Activated CD8-positive, alpha-beta T cell treated with anti-CD3 and anti-CD28 coated beads for 36 hours (primary cell): ENCODE measurements at places on chromosomes 4 and X. TPM values are rescaled to one million over a fixed set of nuclear protein-coding genes. Genes with fewer than 3 reads are reported as not detected.

GRCh38 chr4:76061982-76062381 is 12.5 kb upstream of the ART3 start:
- H3K4me1 ChIP-seq, result peaks cover 42% of the 10 kb centered on the region
- H3K4me3 ChIP-seq, result no peak overlapping the region
- no peak for DNase-seq
- H3K27ac ChIP-seq, result no peak overlapping the region
- peaks cover 19% of the 10 kb centered on the region for H3K27me3 ChIP-seq

DNA sequence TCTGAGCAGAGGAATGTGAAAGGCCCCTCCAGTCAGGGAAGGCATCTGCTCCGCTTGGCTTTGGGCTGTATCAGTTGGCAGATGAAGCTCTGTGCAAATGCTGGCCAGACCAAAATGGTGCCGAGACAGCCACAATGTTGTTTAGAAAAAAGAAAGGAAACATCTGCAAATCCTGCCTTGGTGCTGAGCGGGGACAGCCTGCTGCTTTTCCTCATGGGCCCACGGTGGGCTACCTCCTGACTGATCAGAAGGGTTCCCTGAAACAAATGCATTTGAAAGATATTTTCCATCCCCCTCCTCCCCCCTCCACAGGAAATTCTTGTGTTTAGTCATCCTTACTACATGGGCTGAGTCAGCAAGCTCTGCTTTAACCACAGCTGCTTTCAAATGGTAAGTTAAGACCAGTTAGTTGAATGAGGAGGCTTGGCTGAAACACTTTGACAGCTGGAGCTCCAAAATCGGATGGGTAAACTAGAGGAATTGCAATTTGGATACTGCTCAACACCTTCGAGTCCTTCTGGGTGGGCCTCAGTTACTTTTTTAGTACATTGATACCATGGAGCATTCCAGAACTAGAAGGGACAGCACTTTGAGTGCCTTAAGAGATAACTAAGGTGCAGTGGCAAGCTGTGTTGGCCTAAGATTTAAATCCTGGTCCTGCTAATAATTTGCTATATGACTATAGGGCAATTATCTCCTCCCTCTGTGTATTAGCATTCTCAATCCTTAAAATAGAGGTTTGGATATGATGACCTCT is 36.0 kb downstream of the PLAC1 start:
- H3K27ac ChIP-seq, result no peak overlapping the region
- peak; percentile 43 for DNase-seq
- H3K4me1 ChIP-seq, result peaks cover 16% of the 10 kb centered on the region
- no peaks in the 10 kb centered on the region for H3K36me3 ChIP-seq
- H3K4me3 ChIP-seq, result no peak overlapping the region

DNA sequence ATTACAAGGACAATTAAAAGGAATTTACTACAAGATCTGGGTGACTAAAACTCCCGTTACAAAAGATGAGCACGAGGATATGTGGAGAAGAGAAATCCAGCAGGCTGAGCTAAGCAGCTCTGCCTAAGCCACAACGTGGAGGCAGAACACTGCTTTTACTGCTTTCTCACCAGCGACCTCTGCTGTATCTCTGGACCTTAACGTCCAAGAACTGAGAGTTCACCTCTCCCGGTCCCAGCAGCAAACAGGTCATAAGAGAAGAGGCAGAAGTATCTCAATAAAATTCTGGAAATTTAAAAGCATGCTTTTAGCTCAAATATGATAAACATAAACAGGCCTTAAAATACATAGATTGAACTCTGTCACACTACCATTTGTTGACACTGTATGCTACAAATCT is 81.0 kb downstream of the ADGRA3 start:
- no peaks in the 10 kb centered on the region for H3K4me1 ChIP-seq
- peak; percentile 32 for DNase-seq
- H3K27me3 ChIP-seq, result no peaks in the 10 kb centered on the region
- no peak overlapping the region for H3K4me3 ChIP-seq
- H3K27ac ChIP-seq, result no peak overlapping the region
- peaks cover 30% of the 10 kb centered on the region for H3K36me3 ChIP-seq

DNA sequence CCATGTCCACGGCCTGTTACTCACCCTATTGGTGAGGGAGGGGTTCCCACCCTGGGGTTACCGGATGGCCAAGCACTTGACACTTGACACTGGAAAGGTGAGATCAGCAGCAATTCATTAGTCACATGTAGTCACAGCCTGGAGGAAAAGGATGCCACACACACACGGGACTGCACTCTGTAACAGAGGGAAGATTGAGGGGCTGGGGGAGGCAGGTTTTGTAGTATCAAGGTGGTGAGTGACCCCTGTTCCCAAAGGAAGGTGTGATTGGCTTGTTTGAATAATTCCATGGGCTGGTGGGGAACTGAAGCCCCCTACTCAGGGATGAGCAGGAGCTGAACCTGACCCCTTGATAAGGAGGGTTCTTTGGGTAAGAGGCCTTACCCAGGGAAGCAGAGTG is 96.0 kb upstream of the HELT start:
- no peaks in the 10 kb centered on the region for H3K27me3 ChIP-seq
- no peak overlapping the region for H3K27ac ChIP-seq
- H3K4me1 ChIP-seq, result no peaks in the 10 kb centered on the region

DNA sequence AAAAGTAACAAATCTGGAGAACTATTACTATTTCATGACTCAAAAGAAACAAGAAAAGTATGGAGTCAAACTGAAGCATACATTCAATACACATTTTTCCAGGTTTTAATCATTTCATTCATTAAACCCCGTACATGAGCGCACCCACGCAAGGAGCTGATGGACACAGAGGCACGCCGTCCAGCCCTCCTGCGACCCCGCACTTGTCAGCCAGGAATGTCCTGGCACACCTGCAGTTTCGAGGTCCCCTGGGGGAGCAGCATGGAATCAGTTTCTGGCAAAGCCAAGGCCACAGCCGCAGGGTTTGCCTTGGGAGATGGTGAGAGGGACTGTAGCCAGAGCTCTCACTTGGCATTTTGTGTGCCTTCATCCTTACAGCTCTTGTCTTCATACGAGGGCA is 12.8 kb upstream of the SLC2A9 start:
- DNase-seq, result no peak
- H3K27me3 ChIP-seq, result peaks cover 5% of the 10 kb centered on the region
- H3K4me3 ChIP-seq, result no peak overlapping the region
- H3K27ac ChIP-seq, result no peak overlapping the region

DNA sequence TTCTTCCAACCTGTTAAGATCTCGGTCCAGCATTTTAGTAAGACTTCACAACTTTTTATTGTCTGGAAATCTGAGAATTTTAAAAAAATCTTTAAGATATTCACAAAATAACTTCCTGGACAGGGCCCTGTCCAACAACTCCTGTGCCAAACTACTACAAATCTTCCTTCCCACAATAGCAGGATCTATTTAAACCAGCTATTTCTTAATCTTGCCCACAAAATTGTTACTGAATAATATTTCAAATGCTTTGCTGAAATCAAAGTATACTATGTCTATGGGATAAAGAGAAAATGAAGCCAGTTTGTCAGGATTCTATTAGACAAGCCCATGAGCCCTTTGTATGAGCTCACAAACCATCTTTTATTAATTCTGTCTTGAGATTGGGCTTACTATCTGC is 104.1 kb upstream of the DDIT4L start:
- H3K27ac ChIP-seq, result no peak overlapping the region
- no peaks in the 10 kb centered on the region for H3K27me3 ChIP-seq
- H3K36me3 ChIP-seq, result no peaks in the 10 kb centered on the region
- DNase-seq, result no peak
- H3K4me3 ChIP-seq, result no peak overlapping the region

- DNase-seq, result no peak
- peaks cover 4% of the 10 kb centered on the region for H3K4me1 ChIP-seq
- peaks cover 2% of the 10 kb centered on the region for H3K36me3 ChIP-seq
- H3K27ac ChIP-seq, result no peak overlapping the region
These were observed 27.7 kb downstream of the FNIP2 start for GRCh38 chr4:158796370-158797140.

DNA sequence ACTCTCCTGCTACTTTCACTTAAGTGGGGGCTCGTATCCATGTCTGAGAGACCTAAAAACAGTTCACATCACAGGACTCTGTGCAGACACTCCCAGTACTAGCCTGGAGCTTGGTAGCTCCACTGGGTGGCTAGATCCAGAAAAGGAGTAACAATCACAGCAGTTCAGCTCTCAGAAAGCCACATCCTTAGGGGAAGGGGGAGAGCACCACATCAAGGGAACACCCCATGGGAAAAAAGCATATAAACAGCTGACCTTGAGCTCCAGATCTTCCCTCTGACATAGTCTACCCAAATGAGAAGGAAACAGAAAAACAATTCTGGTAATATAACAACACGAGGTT is 175.8 kb downstream of the FAM13A start:
- no peaks in the 10 kb centered on the region for H3K36me3 ChIP-seq
- no peaks in the 10 kb centered on the region for H3K27me3 ChIP-seq
- no peak overlapping the region for H3K27ac ChIP-seq

- no peak overlapping the region for H3K4me3 ChIP-seq
- no peak for DNase-seq
- H3K27ac ChIP-seq, result no peak overlapping the region
- H3K36me3 ChIP-seq, result no peaks in the 10 kb centered on the region
These were observed 15.8 kb downstream of the TRPC5 start for GRCh38 chrX:112066813-112067212.

- H3K27ac ChIP-seq, result no peak overlapping the region
- no peaks in the 10 kb centered on the region for H3K27me3 ChIP-seq
- no peak for DNase-seq
- no peaks in the 10 kb centered on the region for H3K4me1 ChIP-seq
- no peak overlapping the region for H3K4me3 ChIP-seq
- H3K36me3 ChIP-seq, result no peaks in the 10 kb centered on the region
These were observed 321.3 kb upstream of the CPXCR1 start for GRCh38 chrX:88425739-88426138.

- no peak for DNase-seq
- no peak overlapping the region for H3K4me3 ChIP-seq
- no peaks in the 10 kb centered on the region for H3K4me1 ChIP-seq
- no peaks in the 10 kb centered on the region for H3K36me3 ChIP-seq
- no peak overlapping the region for H3K27ac ChIP-seq
These were observed 226.5 kb downstream of the FBXO8 start for GRCh38 chr4:174056959-174057358.

DNA sequence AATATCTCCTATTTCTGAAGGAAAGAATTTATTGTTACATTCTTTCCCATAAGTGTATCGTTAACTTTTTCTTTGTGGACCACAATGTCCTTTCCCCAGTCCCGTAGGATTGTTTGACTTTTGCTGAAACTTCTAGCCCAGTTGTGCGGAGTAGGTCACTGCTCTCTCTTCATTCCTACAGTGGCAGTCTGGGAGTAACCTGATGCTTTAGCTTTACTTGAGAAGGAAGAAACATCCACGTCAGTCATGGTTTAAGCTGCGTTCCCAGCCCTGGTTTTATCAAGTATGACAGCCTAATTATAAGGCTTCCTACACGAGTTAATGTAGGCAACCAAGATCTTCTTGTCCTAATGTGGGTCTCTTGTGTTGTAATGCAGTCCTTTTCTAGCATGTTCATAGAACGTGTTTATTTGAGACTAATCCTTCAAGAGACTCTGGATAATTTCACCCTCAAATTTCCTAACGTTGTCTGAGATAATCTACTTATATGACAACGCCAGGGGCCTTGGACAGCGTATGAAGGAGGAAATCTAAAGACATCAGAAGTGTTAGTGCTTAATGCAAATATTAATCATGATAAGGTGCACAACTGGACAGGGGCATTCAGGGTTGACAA is 40.8 kb upstream of the GRPR start:
- H3K27me3 ChIP-seq, result peaks cover 9% of the 10 kb centered on the region
- no peaks in the 10 kb centered on the region for H3K4me1 ChIP-seq
- DNase-seq, result no peak
- H3K36me3 ChIP-seq, result no peaks in the 10 kb centered on the region
- no peak overlapping the region for H3K4me3 ChIP-seq
- no peak overlapping the region for H3K27ac ChIP-seq

DNA sequence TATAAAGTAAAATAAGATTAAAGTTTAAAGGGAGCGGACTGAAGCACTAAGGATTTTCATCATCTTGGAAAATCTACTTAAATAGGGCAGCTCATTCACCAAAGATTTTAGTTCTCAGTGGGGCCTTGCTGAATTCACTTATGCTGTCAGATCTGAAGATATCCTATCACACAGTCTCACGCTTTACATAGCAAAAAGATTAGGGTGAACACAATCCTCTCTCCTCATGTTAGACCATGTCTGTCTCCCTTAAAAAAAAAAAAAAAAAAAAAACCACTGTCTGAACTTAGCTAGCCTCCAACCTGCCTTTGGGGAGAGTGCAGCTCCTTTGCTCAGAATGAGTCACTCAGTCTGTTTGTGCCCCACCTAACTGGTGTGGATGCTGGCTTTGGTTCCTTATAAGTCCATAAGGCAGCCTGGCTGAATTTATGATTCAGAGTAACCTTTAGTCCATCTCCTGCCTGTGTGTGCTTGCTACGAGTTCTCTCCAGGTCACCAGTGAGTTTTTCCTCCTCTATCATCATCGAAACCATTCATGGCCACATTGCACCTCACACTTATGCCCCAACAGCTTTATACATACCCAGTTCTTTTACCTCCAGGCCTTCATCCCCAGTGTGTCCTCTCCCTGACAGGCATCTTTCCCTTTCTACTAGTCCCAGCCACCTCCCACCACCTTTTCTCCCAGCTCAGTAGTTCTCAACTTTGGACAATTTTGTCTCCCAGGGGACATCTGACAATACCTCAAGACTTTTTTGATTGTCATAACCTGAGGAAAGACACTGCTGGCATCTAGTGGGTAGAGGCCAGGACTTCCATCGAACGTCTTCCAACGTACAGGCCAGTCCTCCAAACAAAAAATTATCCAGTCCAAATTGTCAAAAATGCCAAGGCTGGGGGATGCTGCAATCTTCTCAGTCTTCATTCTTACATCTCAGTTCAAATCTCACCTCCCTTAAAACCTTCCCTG is 220.7 kb upstream of the EMCN start:
- no peak overlapping the region for H3K27ac ChIP-seq
- H3K36me3 ChIP-seq, result no peaks in the 10 kb centered on the region
- H3K4me1 ChIP-seq, result no peaks in the 10 kb centered on the region
- peaks cover 2% of the 10 kb centered on the region for H3K27me3 ChIP-seq

GRCh38 chr4:113223001-113223400 is 173.5 kb downstream of the ANK2 start:
- no peak overlapping the region for H3K4me3 ChIP-seq
- no peaks in the 10 kb centered on the region for H3K36me3 ChIP-seq
- H3K27ac ChIP-seq, result no peak overlapping the region
- no peaks in the 10 kb centered on the region for H3K4me1 ChIP-seq
- H3K27me3 ChIP-seq, result no peaks in the 10 kb centered on the region

DNA sequence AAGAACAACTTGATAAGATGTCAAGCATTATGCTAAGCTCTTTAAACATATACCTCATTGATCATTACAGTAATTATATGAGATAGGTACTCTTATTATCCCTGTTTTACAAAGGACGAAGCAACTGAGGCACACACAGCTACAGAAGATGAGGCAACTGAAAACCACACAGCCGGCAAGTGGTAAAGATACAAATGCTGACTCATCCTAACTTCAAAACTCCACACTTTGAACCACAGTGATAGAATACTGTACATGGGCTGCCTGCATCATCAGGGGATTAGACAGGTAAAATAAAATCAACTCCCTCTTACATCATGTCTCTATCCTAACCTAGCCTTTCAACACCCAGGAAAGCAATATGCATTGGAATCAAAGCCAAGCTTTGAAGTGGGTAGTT is 47.8 kb downstream of the LHFPL1 start:
- no peak overlapping the region for H3K4me3 ChIP-seq
- no peak overlapping the region for H3K27ac ChIP-seq
- H3K27me3 ChIP-seq, result no peaks in the 10 kb centered on the region
- no peaks in the 10 kb centered on the region for H3K4me1 ChIP-seq
- no peaks in the 10 kb centered on the region for H3K36me3 ChIP-seq
- no peak for DNase-seq

The MAGEA10 gene
- not detected for total RNA-seq

The PARM1 gene
- 0.07 TPM for total RNA-seq

The CT45A2 gene
- total RNA-seq, result not detected

The ABRAXAS1 gene
- total RNA-seq, result 19.4 TPM

The AFP gene
- not detected for total RNA-seq

The GAGE12J gene
- total RNA-seq, result not detected

The ODAPH gene
- not detected for total RNA-seq
